SK-N-DZ (cell line): ENCODE measurements at places on chromosomes 4 and X.
A peak's percentile ranks its signal among the peaks of the same experiment; 100 is the strongest.

DNA sequence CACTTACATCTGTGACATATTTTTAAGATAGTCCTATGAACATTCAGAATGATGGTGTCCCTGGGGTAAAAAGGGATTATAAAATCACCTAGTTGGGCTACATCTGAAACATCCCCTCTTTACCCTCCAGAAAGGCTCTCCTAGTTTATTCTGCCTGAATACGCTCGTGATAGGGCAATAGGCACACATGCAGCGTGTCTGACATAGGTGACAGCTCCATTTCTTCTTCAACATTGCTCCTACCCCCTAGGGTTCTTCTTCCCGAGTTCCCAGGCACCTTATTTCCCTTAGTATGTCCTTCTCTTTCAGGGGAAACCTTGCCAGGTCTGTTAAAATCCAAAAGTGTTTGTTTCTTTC lies 27.1 kb upstream of the CFAP299 start:
- DNase-seq = no peak

DNA sequence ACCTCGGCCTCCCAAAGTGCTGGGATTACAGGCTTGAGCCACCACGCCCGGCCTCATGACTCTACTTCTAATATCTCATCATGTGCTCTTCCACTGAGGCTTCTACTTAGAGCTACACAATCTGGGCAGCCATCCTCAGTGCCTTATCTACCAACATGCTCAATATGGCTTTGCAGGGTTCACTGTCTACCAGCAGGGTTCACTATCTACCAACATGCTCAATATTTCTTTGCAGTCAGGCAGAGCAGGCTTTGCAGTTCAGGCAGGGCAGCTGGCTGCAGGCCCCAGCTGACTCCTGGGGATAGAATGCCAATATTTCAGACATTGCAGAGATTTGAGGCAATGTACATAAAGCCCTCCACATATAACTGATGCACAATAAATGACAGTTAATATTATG lies 47.5 kb downstream of the PKD2 start:
- peak; percentile 4 for DNase-seq

DNA sequence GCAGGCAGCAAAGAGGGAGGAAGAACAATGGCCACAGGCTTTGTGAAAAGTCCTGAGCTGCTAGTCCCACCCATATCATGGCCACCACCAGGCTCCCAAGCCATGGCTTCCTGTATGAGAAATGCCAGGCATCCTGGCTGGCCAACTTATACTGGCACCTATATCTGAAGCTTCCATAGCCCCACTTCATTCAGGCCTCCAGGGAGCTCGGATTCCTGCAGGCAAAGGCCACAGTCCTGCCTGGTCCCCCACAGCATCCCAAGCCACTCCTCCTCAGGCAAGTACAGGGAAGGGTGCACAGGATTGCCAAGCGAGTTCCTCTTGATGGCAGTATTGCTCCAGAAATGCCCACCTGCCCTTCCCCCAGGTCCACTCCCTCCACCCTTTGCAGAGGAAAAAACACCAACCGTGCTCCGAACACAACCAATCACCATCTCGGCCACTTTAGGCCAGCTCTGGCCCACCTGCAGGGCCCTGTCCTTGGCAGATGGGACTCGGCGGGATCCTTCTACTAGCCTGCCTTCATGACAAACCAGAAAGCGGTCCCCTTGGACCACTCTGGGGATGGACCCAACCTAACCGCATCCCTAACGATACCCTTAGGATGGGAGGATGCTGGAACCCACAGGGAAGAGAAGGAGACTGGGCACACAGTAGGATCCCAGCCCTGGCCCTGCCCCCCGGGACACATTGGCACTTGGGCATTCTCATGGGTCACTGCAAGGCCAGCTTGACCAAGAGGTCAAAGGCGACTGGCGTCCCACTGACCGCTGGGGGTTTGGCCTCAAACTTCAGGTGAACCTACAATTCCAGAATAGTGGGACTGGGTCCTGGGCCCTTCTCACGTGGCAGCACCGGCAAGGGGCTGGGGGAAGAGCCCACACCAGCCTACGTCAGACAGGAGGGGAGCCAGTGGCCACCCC lies 220.4 kb upstream of the AGTR2 start:
- DNase-seq = peak; percentile 64

DNA sequence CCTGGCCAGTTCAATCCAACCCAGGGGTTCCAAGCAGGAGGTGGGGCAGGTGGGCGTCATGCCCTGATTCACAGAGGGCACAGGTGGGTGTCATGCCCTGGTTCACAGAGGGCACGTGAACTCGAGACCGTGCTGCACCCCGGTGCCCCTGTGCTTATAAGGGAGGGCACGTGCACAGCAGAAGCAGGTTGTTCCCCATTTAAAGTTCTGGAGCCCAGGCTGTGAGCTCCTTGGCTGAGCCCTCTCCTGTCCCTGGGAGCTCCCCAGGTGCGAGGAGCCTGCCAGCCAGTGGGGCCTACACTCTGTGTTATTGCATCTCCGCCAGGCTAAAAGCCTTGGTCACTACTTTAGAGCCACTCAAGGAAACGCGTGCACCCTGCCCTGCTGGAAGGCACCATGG lies 3.2 kb upstream of the CPZ start:
- no peak for DNase-seq

GRCh38 chr4:185742766-185743165 lies 69.2 kb downstream of the SORBS2 start:
- no peak for DNase-seq

DNA sequence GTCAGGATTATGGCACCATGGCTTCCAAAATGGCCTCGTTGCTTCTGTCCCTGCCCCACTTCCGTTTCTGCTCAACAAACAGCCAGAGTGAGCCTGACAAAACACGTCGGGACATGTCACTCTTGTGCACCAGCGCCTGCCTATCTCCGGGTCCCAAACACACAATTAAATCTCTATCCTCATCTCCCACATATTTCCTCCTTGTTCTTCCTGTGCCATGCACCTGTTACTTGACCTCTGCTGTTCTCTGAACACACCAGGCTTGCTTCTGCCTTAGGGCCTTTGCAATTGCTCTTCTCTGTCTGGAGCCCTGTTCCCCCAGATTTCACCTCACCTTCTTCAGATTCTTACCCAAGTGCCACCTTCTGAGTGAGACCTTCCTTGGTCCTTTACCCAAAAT lies 12.7 kb upstream of the CD38 start:
- DNase-seq = no peak

DNA sequence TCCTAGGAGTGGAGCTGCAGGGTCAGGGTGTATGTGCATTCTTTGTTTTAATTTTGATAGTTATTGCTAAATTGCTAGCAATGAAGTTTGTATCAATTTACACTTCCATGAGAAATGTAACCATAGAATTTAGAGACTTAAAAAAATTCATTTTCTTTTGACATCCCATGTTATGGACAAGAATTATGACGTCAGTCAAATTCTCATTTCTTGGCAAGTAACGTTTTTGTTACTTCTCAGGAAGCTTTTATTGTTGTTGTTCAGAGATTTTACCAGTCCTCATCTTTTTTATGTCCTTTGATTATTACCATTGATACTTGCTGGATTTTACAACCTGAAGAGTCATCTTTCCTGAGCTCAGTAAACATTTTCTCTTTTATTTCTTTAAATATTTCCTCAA lies 417.5 kb upstream of the ARX start:
- no peak for DNase-seq

GRCh38 chrX:31546126-31546525 lies 474.3 kb upstream of the FTHL17 start:
- DNase-seq = no peak

GRCh38 chr4:94390804-94391410 lies 48.3 kb upstream of the HPGDS start:
- DNase-seq = no peak

- DNase-seq = no peak
Observed at GRCh38 chr4:13112030-13112429, 372.1 kb downstream of the RAB28 start.
